ENCODE measurements at places on chromosomes 4 and X.

- DNase-seq = peak; percentile 12
These were observed 34.6 kb downstream of the MED14 start for GRCh38 chrX:40700640-40701342.

DNA sequence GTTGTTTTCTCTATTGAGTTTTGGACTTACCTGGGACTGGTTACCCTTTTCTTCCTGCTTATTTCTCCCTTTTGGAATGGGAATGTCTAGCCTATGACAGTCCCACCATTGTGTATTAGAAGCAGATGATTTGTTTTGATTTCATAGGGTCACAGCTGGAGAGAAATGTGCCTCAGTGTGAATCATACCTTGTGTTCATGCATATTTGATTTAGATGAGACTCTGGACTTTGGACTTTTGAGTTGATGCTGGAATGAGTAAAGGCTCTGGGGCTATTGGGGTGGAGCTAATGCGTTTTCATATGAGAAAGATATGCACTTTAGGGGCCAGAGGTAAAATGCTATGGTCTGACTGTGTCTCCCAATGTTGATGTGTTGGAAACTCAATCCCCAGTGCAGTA, 30.5 kb upstream of the TEX13C start:
- DNase-seq = no peak

- no peak for DNase-seq
These were observed 1.5 kb upstream of the GDPD2 start for GRCh38 chrX:70421618-70422017.

- no peak for DNase-seq
These were observed 12.0 kb downstream of the KDM6A start for GRCh38 chrX:44884944-44885343.

- DNase-seq = no peak
These were observed 8.8 kb downstream of the MAMLD1 start for GRCh38 chrX:150371877-150372276.

- DNase-seq = no peak
These were observed 15.1 kb downstream of the S100G start for GRCh38 chrX:16665089-16665488.

DNA sequence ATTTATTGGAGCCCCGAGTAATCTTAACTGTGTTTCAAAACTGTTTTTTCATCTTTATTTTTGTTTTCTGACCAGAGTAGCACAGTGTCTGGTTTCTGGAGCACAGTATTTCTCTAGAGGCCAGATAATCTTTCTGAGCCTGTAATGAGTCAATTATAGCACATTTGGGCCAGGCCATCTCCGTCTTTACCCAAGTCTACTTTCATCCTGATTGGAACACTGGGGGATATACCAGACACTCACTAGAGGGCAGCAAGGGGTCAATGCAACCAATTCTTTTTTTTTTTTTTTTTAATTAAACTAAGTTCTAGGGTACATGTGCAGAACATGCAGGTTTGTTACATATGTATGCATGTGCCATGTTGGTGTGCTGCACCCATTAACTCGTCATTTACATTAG, 282.0 kb downstream of the ARHGAP24 start:
- DNase-seq = no peak

DNA sequence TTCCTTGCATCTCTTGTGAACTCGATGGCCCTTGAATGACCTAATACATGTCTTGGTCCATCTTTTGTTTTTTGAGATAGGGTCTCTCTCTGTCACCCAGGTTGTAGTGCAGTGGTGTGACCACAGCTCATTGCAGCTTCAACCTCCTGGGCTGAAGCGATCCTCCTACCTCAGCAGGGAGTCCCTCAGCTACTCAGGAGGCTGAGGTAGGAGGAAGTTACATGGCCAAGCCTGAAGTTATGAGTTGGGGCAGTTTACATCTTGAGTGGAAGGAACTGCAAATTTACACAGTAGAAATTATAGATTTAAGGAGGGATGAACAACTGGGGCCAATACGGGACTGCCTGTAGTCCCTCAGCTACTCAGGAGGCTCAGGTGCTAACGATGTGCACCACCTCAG, 97.2 kb upstream of the METTL14 start:
- DNase-seq = no peak

- no peak for DNase-seq
These were observed 289.0 kb downstream of the STIM2 start for GRCh38 chr4:27149541-27150212.

GRCh38 chr4:7044137-7044930, 1.2 kb downstream of the TADA2B start:
- no peak for DNase-seq

GRCh38 chr4:123921339-123921738, 524.7 kb downstream of the SPRY1 start:
- DNase-seq = no peak

DNA sequence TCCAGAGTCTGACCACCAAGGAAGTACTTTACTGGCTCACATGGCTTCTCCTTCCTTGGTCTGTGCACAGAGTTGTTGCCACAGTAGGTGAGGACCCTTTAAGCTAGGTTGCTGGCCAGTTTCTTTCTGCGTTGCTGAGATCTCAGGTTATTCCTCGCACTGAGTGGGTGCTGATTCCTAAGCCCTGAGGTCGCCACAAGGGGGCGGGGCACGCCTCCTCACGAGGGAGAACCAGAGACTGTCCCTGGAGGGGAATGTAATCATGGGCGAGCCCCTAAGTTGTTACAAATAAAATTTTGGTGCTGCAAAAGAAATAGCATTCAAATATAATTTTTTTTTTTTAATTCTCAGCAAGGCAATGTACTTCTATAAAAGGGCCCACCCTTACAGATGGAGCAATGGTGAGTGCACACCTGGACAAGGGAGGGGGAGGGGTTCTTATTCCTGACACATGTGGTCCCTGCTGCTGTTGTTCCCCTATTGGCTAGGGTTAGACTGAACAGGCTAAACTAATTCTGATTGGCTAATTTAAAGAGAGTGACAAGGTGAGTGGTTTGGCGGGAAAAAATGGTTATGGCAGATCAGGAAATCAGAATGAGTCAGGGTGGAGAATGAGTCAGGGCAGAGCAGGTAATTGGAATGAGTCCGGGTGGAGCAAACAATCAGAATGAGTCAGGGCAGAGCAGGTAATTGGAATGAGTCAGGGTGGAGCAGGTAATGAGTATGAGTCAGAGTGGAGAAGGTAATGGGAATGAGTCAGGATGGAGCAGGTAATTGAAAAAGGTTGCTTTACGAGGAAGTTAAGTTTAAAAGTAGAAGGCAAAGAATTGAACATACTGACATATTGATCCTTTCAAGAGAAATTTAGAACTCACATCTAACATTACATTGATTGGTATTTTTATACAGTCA, 107.5 kb downstream of the VSIG4 start:
- no peak for DNase-seq

- DNase-seq = no peak
These were observed 4.2 kb downstream of the BCOR start for GRCh38 chrX:40093586-40093985.

DNA sequence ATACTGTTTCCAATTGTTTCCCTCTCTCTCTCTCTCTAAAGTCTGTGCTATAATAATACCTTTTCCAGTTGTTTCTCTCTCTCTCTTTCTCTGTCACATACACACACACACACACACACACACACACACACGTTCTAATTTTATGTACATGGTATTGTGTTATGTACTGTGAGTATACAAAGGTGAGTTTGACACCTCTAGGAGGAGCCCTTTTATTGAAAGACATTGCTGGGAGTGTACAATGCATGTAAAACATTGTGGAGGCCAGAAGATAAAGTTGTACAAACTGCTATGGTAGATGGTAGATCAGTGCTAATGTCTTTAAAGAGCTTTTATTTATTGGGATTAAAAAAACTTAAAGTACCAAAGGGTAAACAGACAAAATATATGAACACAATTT, 53.6 kb downstream of the BLTP1 start:
- no peak for DNase-seq

GRCh38 chr4:175297965-175298565, 379.9 kb downstream of the ADAM29 start:
- DNase-seq = no peak

DNA sequence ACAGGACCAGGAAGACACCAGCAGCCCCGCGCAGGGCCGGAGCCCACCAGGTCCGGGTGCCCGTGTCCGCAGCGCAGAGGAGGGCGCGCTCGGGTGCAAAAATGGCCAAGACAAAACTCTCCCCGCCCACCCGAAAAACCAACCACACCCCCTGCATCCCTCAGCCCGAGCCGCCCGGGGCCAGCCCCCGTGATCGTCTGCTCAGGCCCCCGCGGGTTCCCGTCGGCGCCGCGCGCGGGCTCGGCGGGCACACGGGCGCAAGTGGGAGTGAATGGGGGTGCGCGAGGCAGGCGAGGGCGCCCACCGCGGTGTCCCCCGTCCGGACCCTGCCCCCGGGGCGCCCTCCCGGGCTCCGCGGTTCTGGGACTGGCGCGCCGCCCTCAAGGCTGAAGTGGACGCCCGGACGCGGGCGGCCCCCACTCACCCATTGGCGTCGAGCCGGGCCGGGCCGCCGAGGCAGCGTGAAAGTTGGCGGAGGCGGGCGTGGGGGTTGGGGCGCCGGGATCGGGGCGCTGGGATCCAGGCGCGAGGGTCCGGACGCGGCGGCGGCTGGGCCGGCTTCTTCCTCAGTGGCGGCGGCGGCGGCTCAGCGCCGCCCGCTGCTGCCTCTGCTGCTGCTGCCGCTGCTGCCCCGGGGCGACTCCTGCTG, 393 bp downstream of the SH3KBP1 start:
- DNase-seq = no peak

Measured in NCI-H510A treated with DMSO at 0.1 percent for 48 hours (cell line).